ENCODE measurements at places on chromosomes 2 and 18.

GRCh38 chr18:58860747-58861231 is 3.9 kb upstream of the ZNF532 start:
- DNase-seq: no peak

- DNase-seq: no peak
Observed at GRCh38 chr2:54030396-54030741, 59.6 kb upstream of the PSME4 start.

- DNase-seq: no peak
Observed at GRCh38 chr2:133097666-133098065, 427.7 kb upstream of the LYPD1 start.

- DNase-seq: no peak
Observed at GRCh38 chr2:203891474-203891873, 23.9 kb downstream of the CTLA4 start.

DNA sequence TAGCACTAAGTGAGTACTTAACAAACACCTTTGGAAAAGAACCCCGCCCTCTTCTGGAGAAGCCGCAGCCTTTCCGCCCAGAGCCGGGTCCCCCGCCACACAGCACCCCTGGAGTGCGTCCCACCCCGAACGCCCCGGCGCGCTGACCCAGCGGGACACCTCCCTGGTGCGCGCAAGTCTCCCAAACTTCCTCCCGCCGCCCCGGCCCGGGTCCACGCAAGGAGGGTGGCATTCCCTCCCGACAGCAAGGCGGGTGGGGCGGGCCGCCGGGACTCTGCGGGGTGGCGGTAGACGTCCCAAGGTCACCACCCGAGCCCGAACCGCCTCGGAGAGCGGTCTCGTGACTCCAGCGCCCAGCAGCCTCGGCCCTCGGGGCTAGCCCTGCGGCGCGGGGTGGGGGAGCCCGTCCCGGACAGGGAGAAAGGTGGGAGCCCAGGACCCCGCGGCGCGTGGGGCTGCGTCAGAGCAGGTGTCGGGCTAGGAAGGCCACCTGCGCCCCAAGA is 598 bp downstream of the CCDC93 start:
- peak; percentile 56 for DNase-seq

DNA sequence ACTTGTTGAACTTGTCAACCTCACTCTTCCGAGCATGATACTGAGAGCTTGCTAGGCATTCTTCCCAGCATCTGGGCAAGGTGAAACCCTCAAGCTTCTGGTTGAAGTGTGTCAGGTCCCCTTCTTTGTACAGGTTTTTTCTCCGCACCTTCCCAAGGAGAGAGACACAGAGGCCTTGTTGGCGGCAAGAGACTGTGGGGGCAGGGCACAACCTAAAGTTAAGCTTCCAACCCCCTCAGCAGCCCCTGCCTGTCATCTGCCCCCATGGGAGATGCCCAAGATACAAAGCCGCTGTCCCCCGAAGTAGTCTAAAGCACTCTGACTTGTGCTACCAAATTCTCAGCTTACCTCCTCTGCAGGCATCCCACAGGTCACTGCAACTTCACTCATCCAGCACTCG is 64.9 kb downstream of the XDH start:
- DNase-seq: no peak

GRCh38 chr2:42089340-42089925 is 41.6 kb downstream of the PKDCC start:
- no peak for DNase-seq

DNA sequence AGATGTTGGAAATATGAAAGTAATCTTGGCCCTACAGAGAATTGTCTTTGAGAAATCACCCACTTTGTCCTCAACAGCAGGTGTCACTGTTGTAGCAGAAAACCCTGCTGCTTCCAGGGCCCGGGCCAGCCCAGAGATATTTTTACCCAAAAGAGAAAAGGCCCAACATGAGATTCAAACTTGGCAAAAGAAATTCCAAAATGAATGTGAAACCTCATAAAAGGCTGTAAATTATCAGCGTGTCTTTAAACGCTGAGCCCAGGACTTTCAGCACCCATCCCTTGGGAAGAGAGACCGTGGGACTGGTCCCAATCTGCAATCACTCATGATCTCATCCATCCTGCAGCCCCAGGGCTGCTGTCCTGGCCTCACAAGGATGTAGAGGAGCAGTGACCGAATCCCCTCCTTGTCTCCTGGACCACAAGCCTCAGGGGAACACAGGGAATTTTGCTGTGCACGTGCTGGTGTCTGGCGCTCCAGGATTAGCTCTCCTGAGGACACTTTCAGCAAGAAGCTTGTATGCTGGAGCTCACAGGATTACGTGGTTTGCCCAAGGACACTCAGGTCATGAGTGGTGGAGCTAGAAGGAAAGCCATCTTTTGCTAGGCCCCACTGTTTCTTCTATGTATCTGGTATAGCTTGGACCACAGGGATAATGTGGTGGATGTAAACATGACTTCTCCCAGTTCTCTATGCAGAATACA is 202.1 kb downstream of the RNF144A start:
- no peak for DNase-seq

GRCh38 chr2:26178746-26179436 is 6.0 kb downstream of the GAREM2 start:
- peak; percentile 32 for DNase-seq

- no peak for DNase-seq
Observed at GRCh38 chr2:43872151-43872550, 33.4 kb downstream of the ABCG8 start.

Data from GM12892 (cell line).